ENCODE measurements at places on chromosomes 12 and 14.

DNA sequence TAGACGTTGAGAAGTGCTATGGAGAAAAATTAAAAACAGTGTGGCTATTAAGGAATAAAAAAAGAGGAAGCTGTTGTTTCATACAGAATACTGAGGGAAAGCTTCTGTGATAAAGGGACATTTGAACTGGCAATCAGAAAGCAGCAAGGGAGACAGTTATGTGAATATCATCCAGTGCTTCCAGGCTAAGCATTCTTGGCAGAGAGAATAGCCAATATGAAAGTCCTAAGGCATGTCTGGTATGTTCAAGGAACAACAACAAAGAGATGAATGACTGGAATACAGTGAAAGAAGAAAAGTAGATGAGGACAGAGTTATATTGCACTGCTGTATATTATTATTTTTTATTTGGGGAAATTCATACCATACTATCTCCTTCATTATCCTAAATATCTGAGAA, 23.9 kb downstream of the SCAF11 start:
- DNase-seq = no peak

- peak; percentile 12 for DNase-seq
These were observed 113.8 kb downstream of the RERGL start for GRCh38 chr12:17976202-17976601.

DNA sequence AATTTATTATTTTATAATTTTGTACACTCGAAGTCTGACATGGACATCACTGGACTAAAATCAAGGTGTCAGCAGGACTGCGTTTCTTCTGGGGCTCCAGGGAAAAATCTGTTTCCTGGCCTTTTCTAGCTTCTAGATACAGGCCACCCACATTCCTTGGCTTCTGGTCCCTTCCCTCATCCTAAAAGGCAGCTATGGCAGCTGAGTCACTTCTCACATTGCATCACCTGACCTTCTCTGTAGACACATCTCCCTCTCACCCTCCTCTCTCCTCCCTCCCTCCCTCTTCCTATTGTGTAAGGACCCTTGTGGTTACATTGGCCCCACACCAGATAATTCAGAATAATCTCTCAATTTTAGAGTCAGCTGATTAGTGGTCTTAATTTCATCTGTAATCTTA, 92.4 kb downstream of the RPS6KA5 start:
- DNase-seq = no peak

- DNase-seq = no peak
These were observed 7.4 kb downstream of the PAPLN start for GRCh38 chr14:73244541-73245290.

- DNase-seq = no peak
These were observed 6.3 kb upstream of the SERPINA1 start for GRCh38 chr14:94394581-94395207.

Data from NCI-H1417 (cell line).